ENCODE measurements at places on chromosomes 3 and 15.

GRCh38 chr3:182469086-182469485 lies 324.2 kb upstream of the ATP11B start:
- no peak for DNase-seq

GRCh38 chr3:195692781-195693427 lies 27.9 kb upstream of the MUC20 start:
- DNase-seq, result no peak

DNA sequence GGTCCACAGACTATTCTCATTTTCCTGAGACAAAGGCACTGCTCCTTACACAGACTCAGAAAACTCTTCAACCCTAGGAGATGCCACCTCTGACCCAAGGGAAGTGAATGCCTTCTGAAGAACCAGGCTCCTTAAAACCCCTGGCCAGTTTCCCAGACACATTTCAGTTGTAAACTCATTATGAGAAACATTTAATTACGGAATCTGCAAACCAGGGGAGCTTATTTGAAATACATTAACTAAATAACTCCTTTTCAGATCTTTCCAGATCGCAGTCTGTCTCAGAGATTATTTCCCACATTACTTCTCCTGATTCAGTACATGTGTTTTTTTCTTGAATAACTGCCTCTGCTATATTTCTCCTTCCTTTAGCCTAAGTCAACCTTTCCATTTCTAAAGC lies 17.6 kb downstream of the MYO5A start:
- DNase-seq, result no peak

DNA sequence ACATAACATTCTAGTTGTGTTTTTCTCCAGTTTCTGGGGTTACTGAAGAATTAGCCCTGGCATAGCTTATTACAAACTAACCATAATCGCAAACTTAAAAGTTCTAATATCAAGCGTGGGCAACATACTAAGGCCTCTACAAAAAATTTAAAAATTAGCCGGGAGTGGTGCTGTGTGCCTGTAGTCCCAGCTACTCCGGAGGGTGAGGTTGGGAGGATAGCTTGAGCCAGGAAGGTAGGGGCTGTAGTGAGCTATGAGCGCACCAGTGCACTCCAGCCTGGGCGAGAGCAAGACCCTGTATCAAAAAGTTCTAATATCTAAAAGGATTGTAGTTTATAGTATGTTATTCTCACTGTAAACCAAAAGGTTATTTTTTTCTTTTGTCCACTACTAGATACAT lies 1.1 kb downstream of the OIP5 start:
- no peak for DNase-seq

- no peak for DNase-seq
Measured at GRCh38 chr3:42979044-42979972, at the start of gene GASK1A. GASK1A (plus strand) TSS chr3:42979311; CDS start chr3:42979643, 332 bp downstream.

DNA sequence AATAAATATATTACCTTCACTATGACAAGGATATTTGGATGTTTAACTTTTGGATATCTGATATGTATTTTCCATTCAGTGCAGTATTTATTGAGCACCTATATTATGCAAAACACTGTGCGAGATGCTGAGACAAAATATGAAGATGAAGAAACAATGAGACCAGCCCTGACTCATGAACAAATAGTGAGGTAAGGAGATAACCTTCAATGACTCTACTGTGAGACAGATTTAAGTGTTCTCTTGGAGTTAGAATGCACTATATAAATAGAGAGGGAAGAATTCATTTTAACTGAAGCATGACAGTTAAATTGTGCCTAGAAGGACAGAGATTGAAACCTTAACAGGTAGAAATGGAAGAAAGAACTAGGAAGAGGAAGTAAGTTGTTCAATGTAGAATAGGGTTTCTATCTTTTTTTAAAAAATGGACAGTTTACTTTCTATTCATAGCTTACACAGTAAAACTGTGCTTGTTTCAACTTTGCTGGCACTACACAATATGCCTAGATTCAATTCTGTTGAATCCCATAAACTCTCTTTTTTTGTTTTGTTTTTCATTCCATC lies 124.2 kb downstream of the ZBTB20 start:
- DNase-seq, result no peak

DNA sequence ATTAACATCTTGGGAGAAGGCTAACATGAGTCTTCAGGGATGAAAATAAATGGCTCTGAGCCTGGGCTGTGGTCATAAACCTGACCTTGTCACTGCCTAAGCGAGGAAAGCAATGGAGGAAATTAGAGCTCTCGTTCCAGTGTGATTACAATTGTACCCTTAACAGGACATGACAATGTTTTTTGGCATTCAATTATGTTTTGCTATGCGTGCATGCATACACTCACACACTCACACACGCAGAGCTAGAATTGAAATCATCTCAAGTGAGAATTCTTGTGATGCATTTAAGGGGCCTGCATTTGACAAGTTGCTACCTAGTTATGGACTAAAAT lies 24.1 kb downstream of the ZNF80 start:
- no peak for DNase-seq

GRCh38 chr15:46502667-46503066 lies 867.8 kb downstream of the SQOR start:
- DNase-seq, result no peak

GRCh38 chr15:78205337-78205736 lies 29.0 kb downstream of the ACSBG1 start:
- DNase-seq, result no peak

DNA sequence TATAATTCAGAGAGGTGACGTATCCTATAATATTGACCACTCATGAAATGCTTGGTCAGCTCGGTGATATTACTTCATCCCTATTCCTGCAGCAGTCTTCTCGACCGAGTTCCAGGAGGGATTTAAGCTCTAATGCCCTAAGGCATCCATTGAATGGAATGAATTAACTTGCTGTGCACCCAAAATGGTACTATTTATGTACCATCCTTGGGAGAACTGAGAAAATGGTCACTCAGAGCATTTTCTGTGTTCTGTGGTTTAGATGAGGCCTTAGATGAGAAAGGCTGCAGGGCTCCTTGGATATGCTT lies 638 bp downstream of the BLOC1S6 start:
- DNase-seq, result no peak

DNA sequence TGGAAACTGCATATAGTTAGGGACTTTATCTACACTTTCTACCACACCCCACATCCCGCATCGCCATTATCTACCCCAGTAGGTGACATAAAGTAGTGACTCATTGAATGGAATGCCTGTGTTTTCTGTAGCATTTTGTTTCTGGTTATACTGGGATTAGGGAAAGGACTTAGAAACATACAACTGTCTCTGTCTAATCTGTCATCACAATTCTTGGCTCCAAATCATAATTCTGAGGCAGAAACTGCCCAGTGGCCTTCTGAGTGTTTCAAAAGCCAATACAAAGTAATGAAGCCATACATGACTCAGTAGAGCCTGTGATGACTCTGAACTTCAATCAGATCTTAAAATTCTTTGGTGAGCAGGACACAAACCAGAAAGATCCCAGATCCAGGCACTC lies 115.7 kb upstream of the CHRM5 start:
- no peak for DNase-seq

DNA sequence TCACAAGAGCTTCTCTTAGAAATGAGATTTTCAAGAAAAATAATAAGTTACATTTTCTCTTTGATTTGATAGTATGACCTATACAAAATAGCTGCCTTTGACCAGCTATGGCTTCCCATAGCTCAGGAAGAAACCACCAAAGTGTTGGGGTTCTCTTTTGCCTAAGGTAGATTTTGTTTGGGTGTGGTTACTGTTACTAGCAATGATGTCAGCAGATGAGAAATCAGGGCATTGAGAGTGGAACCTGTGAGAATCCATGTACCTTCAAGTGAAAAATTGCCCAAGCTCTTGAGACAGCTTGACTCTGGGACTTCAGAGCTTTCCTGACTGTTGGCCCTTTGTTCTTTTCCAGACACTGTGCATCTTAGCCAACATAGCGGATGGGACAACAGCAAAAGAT lies 45.6 kb downstream of the NME9 start:
- DNase-seq, result no peak

GRCh38 chr15:69529961-69530633 lies 77.5 kb downstream of the RPLP1 start:
- no peak for DNase-seq

DNA sequence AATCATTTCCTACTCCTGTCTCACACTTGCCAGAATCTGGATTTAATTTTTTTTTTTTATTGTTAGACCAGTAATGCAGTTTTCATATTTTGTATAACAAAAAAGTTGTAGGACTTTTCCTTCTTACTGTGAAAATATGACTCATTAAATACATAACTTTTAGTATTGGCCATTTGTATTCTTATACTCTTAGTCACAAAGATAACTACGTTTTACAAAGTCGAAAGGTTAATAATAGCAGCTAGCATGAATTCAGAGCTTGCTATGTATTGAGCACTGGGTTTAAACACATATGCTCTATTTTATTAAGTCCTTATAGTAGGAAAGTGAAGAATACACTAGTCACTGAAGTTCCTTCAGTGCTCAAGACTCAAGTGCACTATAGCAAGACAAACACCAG lies 43.1 kb downstream of the LRRN1 start:
- DNase-seq, result no peak

DNA sequence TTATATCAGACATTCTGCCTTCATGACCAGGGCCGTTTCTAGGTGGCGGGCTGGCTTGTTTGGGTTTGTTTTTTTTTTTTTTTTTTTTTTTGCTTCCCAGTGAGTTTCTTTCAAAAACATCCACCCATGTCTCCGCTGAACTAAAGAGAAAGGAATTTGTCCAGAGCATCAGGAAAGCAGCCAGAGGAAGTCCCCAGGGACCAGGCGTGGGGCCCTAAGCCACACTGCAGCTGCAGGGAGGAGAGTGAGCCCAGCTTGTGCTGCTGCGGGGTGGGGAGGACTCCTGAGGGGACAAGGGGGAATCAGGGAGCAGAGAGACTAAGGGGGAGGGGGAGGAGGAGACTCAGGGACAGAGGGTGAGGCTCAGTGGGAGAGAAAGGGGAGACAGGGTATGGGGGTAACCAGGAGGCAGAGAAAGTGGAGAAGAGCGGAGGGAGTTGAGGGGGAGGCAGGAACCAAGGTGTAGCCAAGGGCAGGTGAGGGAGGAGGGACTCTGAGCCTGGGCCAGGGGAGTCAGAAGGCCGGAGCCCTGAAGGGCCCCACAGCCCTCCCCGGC lies 49.5 kb downstream of the CYP11A1 start:
- no peak for DNase-seq

DNA sequence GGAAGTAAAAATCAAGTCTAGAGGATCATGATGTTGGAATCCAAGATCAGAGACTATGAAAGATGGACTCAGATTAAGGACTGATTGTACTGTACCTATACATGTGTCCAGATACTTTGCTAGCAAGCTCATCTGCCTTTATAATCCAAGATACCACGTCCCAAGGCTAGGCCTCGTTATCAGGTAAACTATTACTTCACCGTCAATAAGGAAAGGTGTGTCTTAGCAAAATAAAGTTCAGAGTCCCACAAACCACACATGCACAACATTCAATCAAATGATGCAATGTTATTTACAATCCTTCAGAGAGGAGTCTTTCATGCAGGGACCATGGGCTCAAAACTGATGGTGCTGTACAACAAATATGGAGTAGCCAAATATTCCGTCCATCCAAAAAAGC lies 1092.9 kb downstream of the IGSF11 start:
- DNase-seq, result no peak

- DNase-seq, result no peak
Measured at GRCh38 chr3:134885877-134886621, 91.0 kb downstream of the EPHB1 start.

DNA sequence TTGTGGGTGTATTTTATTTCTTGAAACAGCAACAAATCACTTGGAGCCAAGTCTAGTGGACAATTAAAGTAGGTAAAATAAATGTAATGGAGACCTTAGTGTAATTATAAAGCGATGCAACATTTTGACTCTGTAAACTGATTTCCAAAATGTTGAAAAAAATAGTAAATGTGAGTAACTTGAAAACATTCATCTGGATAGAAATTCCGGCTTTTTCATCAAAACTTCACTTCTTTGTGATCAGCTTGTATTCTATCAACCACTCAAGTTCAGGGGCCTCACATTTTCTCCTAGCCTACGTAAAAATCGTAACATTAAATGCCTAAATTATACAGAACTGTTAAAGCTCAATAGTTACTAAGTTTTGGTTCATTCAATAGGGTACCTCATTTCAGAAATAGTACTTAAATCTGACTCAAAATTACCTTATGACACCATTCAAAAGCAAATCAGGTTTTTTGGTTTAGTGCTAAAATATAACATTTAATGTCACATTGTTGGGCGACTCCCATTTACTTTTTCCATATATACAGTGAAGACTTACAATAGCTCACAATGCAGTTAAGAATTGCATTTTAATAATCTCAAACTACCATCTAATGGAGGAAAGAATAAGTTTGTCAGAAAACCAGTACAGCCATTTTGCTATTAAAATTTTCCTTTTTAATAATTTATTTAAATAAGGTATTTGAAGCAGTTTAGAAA lies 12.7 kb downstream of the CCNL1 start:
- no peak for DNase-seq

DNA sequence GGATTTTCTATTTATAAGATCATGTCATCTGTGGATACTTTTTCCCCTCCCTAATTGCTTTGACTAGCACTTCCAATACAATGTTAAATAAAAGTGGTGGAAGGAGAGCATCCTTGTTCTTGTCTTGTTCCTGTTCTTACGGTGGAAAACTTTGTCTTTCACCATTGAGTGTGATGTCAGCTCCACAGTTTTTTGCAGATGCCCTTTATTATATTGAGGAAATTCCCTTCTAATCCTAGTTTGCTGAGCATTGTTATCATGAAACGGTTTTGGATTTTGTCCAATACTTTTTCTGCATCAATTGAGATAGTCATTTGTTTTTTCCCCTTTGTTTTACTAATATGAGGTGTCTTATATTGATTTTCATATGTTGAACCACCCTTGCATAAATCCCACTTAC lies 19.9 kb upstream of the IL20RB start:
- no peak for DNase-seq

GRCh38 chr3:183435661-183436060 lies 7.2 kb upstream of the MCF2L2 start:
- DNase-seq, result peak; percentile 8

- peak; percentile 55 for DNase-seq
Measured at GRCh38 chr3:150286390-150287147, 121.5 kb upstream of the TSC22D2 start.

GRCh38 chr15:95880031-95880570 lies 450.4 kb upstream of the NR2F2 start:
- DNase-seq, result no peak
